ENCODE measurements at places on chromosomes 2 and 18.

GRCh38 chr2:101305035-101305434 lies 3.5 kb downstream of the RNF149 start:
- peak; percentile 40 for DNase-seq

GRCh38 chr18:48940854-48941611 lies 9.7 kb downstream of the SMAD7 start:
- DNase-seq = peak; percentile 21

DNA sequence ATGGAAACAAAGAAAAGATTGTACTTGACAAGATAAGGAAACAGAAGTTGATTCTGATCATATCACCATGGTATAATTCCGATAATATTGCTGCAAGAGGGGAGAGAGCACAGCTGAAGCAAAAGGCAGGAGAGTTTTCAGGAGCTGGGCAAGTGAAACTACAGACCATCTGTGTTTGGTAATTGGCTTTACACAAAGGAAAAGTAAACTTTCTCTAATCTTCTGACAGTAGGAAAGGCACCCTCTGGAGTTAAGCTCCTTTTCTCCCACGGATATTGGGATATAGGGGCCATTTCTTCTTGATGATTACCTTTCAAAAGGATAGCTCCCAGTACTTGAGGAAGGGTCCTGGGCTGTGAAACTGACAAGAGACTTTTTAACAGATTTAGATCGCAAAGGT lies 29.9 kb upstream of the REG3A start:
- DNase-seq = no peak

GRCh38 chr18:51614033-51614432 lies 416.6 kb upstream of the MEX3C start:
- peak; percentile 50 for DNase-seq

DNA sequence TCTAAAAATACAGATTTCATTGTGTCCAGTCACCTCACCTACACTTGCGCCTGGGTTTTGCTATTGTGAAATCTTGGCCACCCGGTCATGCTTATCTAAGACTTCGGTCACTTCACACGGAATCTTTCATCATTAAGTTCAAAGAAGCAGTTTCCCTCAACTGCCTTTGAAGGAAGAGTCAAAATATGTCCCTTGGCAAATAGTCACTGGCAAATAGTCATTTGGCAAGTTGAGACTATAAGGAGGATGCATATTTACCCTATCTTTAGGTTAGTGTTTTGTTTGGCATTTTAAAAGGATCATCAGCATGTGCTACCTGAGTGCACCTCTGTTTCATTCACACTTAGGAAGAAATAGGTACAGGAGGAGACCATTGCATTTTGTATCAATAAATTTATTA lies 95.9 kb downstream of the FEZ2 start:
- no peak for DNase-seq

- no peak for DNase-seq
Measured at GRCh38 chr2:234022424-234022823, 28.1 kb upstream of the SPP2 start.

GRCh38 chr18:3450012-3450798 lies at the start of gene TGIF1:
Gene TGIF1 (plus strand): TSS chr18:3450172. CDS start chr18:3450490, 318 bp downstream.
- DNase-seq = peak; percentile 85

DNA sequence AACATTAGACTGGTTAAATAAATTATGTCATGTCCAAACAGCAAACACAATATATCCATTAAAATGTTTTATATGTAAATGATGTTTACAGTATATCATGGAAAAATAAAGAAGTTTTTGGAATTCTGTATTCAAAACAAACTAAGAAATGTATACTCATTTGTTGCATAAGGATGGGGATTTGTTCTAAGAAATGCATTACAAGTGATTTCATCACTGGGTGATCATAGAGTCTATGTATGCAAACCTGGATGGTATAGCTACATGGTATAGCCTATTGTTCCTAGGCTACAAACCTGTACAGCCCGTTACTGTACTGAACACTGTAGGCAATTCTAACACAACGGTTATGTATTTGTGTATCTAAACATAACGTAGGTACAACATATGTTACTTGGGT lies 35.1 kb downstream of the ARL5A start:
- no peak for DNase-seq

GRCh38 chr2:237391140-237391539 lies 22.8 kb downstream of the COL6A3 start:
- DNase-seq = peak; percentile 76

GRCh38 chr2:175737722-175738361 lies 264.2 kb downstream of the LNPK start:
- no peak for DNase-seq

GRCh38 chr2:86047575-86048382 lies 57.9 kb downstream of the POLR1A start:
- no peak for DNase-seq

DNA sequence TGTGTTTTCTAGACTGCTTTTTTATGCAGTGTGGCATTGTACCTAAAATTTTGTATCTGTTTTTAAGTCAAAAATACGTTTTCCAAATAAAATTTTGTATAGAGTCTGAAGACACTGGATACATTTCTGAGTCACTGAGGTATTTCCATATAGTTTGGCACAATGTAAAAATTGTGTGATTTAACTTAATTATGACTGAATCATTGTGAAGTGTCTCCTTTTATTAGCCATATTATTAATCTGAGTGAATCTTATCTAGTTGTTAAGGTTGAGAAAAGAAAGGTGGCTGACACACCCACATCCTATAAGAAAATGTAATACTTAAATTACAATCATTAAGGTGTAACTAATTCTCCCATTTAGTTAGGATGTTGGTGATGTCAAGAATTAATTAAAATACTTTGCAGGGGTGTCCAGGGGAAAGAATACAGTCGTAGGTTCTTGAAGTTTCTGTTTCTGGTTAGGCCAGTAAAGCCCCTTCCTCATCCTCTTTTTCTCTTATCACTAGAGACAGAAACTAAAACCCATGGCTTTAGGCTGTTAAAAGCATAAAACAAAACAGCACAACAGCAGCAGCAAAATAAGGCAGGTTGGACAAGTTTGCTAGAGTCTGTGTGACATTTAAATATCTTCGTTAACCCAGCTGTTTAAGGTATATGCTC lies 71.6 kb downstream of the UBE2E3 start:
- DNase-seq = no peak

GRCh38 chr18:48356909-48357631 lies 52.1 kb downstream of the ZBTB7C start:
- no peak for DNase-seq

GRCh38 chr2:237915576-237915975 lies 51.2 kb upstream of the UBE2F start:
- DNase-seq = no peak

GRCh38 chr2:148263890-148264289 lies 243.0 kb downstream of the MBD5 start:
- no peak for DNase-seq
